ENCODE measurements at places on chromosomes 7 and 10.

- H3K27me3 ChIP-seq: no peaks in the 10 kb centered on the region
- no peak for DNase-seq
- no peaks in the 10 kb centered on the region for H3K36me3 ChIP-seq
- H3K27ac ChIP-seq: no peak overlapping the region
Measured at GRCh38 chr10:17316488-17317170, 88.6 kb downstream of the VIM start.

DNA sequence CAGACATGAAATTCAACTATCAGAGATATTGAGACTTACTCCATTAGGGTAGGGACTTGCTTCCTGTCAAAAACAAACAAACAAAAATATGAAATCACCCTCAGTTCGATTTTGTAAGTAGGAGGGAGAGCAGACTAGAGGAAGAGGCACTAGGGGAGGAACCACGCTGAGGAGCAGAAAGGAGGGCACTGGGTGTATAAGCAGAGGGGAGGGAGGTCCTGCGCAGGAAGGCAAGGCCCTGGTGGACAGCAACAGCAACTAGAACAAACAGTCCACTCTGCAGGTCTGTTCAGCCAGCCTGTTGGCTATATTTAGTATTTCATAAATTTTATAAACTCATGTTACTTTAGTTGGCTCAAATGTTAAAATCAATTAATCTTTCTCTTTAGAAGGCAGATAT is 937.1 kb upstream of the C7orf33 start:
- H3K27me3 ChIP-seq: peaks cover 2% of the 10 kb centered on the region
- H3K4me3 ChIP-seq: no peak overlapping the region

GRCh38 chr7:147885869-147886268 is 704.7 kb upstream of the C7orf33 start:
- no peaks in the 10 kb centered on the region for H3K4me1 ChIP-seq
- no peak overlapping the region for H3K27ac ChIP-seq

GRCh38 chr7:20112696-20113095 is 104.5 kb downstream of the MACC1 start:
- DNase-seq: no peak
- H3K27ac ChIP-seq: no peak overlapping the region
- H3K4me1 ChIP-seq: peaks cover 7% of the 10 kb centered on the region
- no peak overlapping the region for H3K4me3 ChIP-seq
- H3K36me3 ChIP-seq: no peaks in the 10 kb centered on the region

- no peak for DNase-seq
- H3K27ac ChIP-seq: no peak overlapping the region
- no peaks in the 10 kb centered on the region for H3K27me3 ChIP-seq
- no peak overlapping the region for H3K4me3 ChIP-seq
- H3K4me1 ChIP-seq: no peaks in the 10 kb centered on the region
Measured at GRCh38 chr7:40990841-40991240, 712.0 kb downstream of the INHBA start.
